ENCODE measurements at places on chromosomes 6 and 20. TPM values are rescaled to one million over a fixed set of nuclear protein-coding genes. Genes with fewer than 3 reads are reported as not detected.
A peak's percentile ranks its signal among the peaks of the same experiment; 100 is the strongest.

DNA sequence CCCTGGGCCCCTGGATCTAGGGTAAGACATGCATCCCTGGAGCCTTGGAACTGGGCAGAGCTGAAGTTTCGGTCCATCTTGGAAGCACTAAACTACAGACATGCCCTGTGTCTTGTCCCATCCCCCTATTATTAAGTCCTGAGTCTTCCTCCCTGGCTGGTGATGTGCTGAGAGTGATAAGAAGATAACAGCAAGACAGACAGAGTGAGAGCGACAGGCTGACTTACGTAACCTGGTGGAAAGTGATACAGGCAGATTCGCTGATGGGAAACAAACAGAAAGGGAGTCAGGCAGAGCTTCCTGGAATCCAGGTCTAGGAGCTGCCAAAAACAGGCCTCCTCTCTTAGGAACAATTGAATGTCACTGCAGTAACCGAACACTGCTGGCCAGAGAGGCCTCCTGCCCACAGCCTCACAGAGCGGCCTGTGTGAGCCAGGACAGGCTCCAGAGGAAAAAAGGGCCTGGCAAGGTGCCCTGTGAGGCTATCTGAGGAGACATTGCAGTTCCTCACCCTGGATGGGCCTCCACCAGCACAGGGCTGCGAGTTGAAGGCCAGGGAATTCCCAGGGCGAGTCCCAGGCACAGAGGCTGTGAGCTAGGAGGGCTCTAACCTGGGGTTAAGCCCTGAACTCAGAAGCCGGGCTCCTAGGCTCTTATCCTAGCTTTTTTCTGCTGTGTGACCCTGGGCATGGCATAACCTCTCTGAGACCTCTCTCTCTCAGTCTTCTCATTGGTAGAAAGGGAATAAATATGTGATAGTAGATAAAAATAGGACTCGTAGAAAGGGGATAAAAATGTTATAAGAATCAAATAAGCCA lies 34.2 kb upstream of the B4GALT5 start:
- DNase-seq, result no peak

- no peak for DNase-seq
Observed at GRCh38 chr6:33761922-33762629, 15.4 kb upstream of the IP6K3 start.

- no peak for DNase-seq
Observed at GRCh38 chr20:2942439-2942838, 69.2 kb downstream of the PTPRA start.

- no peak for DNase-seq
Observed at GRCh38 chr6:153862139-153862538, 176.9 kb upstream of the OPRM1 start.

POM121L2 gene
- not detected for total RNA-seq

SMLR1 gene
- not detected for total RNA-seq

APMAP gene
- 24.6 TPM for total RNA-seq

DNA sequence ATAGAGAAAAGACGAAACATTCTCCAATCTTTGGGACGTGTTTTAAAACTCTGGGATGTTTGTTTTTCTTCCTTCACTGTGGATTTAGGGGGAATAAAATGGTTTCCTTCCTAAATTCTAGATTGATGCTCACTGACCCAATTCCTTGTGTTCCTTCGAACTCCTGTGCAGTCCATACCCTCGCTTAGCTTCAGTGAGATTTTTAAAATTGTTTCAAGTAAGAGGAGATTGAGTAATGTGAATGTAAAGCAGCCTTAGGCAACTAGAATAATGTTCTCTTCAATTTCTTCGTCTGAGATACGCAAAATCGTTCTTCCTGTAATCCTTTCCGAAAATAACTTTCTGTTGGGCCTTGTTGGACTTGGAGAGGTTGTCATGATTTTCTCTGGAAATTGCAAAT lies 2.6 kb upstream of the VGLL2 start:
- no peak for DNase-seq

SPDEF gene
- total RNA-seq, result 0.35 TPM

EYA2 gene
- 0.22 TPM for total RNA-seq

DNA sequence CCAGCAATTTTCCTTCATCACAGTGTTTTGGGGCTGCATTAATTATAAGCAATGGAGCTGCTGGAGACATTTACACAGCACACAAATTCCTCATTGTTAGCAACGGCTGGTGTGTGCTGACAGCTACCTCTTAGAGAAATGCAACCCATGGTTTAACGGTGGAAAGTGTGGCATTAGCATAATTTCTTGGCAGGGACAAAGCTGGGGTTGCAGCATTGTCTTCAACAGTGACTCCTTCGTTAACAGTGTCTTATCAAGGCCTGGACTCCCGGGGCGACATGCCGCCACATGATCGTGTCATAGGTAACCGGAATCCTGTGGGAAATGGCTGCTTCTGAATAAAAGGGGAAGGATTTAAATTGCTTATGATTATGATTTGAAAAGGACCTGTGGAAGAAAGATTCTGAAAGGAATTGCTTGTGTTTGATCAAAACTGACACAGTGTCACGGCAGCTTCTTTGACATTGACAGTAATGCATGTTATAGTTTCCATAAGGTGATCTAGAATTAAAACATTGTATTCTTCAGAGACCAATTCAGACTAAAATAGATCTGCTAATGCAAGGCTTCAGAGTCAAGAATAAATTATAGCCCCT lies 128.0 kb downstream of the UST start:
- DNase-seq, result no peak

- no peak for DNase-seq
Observed at GRCh38 chr6:56380476-56380875, 133.1 kb upstream of the COL21A1 start.

DNA sequence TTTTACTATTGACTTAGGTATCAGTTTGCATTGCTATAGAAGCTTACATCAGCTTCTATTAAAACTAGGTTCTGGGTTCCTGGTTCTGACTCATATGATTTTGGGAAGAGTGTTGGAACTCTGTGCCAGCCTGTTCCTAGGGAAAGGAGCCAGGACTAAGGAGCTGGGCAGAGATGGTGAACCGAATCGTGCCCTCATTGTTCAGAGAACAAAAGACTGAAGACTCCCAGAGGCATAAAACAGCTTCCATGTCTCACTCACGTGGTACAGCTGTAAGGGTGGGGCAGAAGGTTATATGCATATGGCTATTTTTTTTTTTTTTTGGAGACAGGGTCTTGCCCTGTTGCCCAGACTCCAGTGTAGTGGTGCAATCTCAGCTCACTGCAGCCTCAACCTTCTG lies 89.1 kb upstream of the THBS2 start:
- no peak for DNase-seq

DNA sequence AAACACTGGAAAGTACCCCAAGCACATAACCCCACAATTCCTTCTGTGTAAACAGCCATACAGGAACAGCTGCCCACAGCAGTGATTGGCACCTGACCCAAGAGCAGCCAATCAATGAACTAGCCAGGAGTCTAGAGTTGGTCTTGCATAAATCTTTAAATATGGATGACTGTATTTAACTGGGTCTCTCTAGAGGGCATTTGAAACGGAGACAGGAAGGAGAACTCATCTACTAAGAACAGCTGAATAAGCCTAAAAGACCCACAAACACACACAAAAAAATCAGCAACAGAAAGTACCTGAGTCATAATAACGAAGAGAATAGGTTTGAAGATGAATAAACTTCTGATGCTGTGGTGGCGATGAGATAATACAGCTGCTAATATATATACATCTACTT lies 49.0 kb upstream of the ASF1A start:
- no peak for DNase-seq

GRCh38 chr6:167255918-167256553 lies 35.1 kb upstream of the UNC93A start:
- DNase-seq, result no peak

GFRAL gene
- total RNA-seq, result not detected

GRCh38 chr6:31792761-31793171 lies 2.8 kb downstream of the VARS1 start:
- DNase-seq, result no peak

DNA sequence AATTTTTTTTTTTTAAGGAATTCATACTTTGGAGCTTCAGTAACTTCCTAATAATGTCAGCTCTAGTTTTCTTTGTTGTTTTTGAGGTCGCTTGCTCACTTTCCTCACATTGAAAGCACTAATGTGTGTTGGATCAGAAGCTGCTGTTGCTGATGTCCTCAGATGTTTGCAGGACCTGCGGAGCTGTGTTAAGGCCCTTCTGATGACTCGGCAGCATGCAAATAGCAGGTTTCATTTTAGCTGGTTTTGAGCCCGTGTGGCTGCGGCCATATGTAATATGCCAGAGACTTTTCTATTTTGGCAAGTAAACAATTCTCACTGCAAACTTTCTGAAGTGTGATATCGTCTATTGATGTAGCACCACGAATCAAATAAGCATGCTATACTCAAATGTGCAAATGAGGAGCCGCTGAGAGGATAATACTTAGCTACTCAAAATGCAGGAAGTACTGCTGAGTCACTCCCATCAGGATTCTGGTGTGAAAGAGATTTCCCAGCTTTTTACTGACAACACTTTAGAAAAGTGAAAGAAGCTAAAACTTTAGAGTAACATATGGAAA lies 187.8 kb downstream of the SASH1 start:
- DNase-seq, result no peak

LBP gene
- total RNA-seq, result not detected

DNA sequence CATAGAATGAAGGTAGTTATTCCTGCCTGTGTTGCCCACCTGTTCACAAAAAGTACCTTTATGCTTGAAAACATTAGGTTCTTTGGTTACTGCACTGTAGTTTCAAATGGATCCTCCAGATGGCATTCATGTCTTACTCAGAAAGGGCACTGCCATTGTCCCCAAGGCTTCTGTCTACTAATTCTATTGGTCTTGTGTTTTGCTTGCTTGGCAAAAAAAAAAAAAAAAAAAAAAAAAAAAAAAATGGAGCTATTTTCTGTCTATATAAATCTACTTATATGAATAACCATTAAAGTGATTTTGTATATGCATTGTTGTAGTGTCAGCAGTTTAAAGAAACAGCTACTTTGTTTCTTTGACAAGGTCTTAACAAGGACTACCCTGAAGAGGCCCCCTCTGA lies 12.7 kb upstream of the EFHC1 start:
- no peak for DNase-seq

MYB gene
- 1.3 TPM for total RNA-seq

DNA sequence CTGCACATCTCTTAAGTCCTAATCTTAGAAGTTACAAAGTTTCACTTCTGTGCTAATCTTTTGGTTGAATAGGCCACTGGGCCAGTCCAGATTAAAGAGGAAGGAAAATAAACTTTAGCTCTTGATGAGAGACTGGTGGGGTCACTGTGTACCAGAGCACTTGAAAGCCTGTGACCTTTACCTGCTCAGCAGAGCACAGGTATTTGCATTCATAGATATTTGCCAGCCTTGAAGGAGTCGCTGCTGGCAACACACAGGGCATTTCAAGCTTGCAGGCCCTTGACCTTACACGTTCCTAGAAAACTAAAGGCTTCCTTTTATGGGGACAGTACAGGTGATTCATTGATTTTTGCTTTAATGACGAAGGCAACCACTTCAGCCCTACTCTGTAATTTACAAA lies 108.4 kb upstream of the SLC22A23 start:
- DNase-seq, result no peak

- no peak for DNase-seq
Observed at GRCh38 chr6:166704171-166704570, 77.1 kb upstream of the RPS6KA2 start.

PXDC1 gene
- total RNA-seq, result 3.6 TPM

DNA sequence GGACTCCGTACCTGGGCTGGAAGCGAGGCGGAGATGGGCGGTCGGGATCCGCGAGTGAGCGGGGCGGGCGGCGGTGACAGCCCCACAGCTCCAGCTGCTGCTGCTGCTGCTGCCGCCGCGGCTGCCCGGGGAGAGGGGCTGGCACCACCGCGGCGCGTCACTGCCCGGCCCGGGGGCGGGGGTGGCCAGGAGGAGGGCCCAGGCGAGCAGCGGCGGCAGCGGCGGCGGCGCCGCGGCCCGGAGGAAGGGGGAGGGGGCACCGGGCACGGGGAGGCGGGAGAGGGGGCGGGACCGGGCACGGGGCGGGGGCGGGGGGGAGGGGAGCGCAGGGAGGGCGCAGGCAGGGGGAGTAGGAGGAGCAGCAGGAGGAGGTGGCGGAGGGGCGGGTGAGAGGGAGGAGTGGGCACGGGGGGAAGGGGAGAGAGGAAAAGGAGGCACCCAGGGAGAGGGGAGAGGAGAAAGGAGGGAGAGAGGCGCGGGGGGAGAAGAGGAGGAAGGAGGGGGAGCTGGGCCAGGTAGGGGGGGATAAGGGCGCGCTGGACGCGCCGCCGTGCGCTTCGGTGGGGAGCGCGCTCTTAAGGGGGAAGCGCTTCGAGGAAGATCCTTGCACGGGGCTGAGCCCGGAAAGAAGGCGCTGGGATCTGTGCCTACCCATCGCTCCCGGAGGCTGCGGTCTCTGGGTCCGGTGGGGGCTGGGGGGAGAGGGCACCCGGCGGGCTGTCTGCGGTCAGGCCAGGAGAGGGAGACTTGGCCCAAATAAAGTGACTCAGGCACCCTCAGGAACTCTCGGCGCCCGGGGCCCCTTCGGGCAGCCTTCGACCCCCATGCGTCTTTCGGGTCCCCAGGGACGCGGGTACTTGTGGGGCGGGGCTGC lies 101.5 kb downstream of the NOL4L start:
- DNase-seq, result peak; percentile 72

SS18L1 gene
- 13.1 TPM for total RNA-seq

- DNase-seq, result no peak
Observed at GRCh38 chr20:10004900-10005299, 29.9 kb upstream of the ANKEF1 start.

GRM4 gene
- not detected for total RNA-seq

PACRG gene
- 2.0 TPM for total RNA-seq

GRCh38 chr6:39786649-39787048 lies 5.5 kb upstream of the DAAM2 start:
- no peak for DNase-seq

DNA sequence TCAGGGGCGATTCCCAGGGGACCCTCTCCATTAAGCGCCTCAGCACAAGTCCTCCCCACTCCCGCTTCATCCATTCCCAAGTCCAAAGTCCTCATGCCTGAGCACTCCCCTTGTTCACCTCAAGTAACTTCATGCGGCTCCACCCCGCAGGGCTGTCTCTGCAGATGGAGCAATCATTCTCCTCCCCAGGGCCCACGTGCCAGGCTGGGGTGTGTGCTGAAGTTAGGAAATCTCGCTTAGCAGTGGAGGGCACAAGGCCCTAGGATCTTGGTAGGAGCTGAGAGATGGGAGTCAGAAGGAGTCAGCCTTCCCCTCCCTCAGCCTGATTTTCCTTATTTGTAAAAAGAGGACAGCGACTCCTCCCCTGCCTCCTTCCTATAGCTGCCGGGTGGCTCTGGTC lies 3.5 kb downstream of the TGM3 start:
- no peak for DNase-seq

Measured in T-helper 17 cell (primary cell).